ENCODE measurements at places on chromosomes 6 and 20.

DNA sequence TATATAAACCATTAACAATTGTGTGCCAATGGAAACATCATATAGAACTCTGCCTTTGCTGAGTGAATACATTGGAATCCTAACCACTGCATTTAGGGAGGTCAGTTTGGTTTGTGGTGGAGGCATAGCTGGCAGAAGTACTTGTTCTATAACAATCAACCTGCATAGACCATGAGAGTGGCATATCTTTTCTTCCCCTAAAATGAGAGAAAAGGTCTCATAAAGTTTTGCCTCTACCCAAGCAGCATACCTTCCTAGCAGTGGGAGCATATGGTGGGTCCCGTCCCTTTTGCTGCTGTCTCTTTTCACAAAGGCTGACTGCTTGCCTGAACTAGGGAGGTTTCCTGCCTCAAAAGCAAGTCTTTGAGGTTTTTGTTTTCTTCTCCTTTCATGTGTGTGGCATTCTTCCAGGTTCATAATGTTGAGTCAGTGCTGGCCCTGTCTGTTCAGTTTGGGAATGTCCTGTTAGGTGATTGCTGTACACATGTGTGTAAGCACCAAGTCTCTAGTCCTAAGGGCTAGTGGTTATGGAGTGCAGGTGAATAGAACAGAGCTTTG, 61.2 kb upstream of the SUPT3H start:
- no peak for DNase-seq

DNA sequence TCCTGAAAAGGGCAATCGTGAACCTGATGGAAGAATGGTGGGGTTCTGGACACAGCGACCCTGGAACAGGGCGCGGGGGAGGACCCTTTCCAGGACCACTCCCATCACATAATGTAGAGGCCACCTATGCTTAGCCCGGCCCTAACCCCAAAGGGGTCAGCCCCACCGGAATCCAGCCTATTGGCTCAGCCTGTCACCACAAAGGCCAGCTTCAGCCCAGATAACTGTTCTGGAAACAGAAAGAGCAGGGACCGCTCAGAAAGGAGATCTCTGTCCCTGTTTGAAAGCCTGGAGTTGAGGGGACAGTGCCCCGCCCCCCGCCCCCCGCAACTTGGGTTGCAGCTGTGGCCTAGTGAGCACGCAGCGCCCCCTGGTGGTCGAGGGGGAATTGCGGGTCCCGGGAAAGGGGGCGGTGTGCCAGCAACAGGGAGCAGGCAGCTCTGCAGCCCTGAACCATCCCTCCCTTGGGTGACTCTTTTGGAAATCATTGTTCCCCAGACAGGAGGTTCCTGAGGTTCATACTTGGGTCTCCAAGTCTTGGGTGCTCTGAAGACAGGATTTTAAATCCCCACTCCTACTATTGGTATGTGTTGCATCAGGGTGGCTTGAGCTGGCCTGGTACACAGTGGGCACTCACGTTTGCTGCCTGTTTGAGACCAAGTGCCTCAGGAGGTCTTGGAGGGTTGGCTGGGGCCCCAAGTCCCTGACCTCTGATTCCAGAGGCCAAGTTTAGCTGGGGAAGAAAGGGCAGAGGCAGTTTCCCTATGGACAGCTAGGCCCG, 1.5 kb downstream of the SIGLEC1 start:
- DNase-seq, result peak; percentile 59

DNA sequence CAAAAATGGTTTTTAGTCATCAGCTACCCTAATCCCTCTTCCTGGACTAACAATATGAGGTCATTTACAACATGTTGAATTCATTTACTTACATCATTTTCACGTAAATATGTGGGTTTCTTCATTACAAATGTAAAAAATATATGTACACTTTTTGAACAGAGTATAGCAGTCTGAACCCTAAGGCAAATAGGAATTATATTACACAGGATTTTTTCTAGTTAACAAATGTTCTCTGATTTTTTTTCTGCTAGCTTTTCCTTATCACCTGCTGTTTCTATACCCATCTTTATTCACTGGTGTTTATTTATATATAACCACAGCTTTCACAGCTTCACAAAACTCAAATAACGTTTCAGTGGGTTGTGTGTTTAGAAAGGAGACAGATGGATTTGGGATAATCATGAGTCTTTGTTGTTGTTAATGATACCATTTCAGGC, 21.0 kb upstream of the CD2AP start:
- DNase-seq, result no peak

GRCh38 chr20:49659056-49659455, 54.6 kb downstream of the B4GALT5 start:
- DNase-seq, result no peak

GRCh38 chr20:53032478-53032932, 60.3 kb downstream of the TSHZ2 start:
- DNase-seq, result no peak

- DNase-seq, result no peak
Observed at GRCh38 chr6:18436341-18436740, 49.2 kb downstream of the RNF144B start.

GRCh38 chr20:35773154-35773751, 1.4 kb downstream of the PHF20 start:
- DNase-seq, result no peak

DNA sequence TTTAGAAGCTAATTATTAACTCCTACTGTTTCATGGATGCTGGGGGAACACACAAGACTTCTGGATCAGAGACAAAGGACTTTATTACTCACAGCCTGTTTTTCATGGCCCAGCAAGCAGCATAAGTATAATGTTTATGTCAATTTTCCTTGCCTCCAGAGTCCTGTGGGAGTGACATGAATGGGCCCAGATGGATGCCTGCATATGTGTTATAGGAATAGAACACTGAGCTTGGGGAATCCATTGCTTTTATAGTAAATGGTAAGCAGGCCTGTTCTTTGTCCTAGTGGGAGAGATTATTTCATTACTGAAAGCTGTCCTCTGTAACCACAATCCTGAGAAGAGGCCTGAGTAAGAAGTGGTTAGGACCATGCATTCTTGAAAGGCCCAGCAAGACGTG, 25.6 kb downstream of the BLTP3A start:
- no peak for DNase-seq

- no peak for DNase-seq
Observed at GRCh38 chr6:125511809-125512396, 210.1 kb upstream of the HDDC2 start.

- no peak for DNase-seq
Observed at GRCh38 chr6:75436869-75437268, 56.7 kb downstream of the FILIP1 start.

DNA sequence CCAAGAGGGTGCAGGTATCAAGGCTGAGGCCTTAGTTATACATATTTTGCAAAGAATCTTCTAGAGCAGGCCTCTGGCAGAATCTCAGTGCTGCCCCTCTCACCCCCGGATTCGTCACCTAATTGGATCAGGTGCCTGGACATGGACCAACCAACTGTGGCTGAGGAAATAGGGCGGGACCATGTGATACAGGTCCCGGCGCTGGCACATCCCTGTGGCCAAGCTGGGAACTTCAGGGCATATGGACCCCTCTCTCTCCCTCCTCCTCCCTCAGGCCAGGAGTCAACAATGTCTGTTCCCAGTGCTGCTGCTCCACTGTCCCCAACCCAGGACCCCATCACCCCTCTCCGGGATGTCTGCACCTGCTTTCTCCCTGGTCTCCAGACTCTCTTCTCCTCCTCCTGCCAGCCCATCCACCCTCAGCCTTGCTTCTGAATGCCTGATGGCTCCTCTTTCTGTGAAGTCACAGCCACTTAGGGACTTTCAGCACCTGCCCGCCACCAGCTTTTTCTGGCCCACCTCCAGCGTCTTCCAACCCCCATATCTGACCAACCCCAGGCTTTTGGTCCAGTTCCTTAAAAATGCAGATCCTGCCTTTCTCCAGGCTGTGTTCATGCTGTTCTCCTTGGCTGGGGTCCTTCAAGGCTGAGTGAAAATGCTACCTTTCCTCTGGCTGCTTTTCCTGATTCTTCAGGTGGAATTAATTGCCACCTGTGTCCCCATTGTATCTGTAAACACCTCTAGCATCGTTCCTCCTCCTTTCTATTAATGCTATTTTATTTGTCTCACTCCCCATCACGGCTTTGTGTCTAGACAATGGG, 19.0 kb upstream of the MLN start:
- no peak for DNase-seq

- no peak for DNase-seq
Observed at GRCh38 chr6:35218021-35218420, 4.3 kb downstream of the SCUBE3 start.

- DNase-seq, result no peak
Observed at GRCh38 chr6:3443221-3443515, 13.7 kb downstream of the SLC22A23 start.

All from stimulated activated CD8-positive, alpha-beta memory T cell treated with anti-CD3 and anti-CD28 coated beads, Interleukin-4, amount 100 ng/mL, for 1 hour (primary cell).